ENCODE measurements at places on chromosomes 7 and 10. TPM values are rescaled to one million over a fixed set of nuclear protein-coding genes. Genes with fewer than 3 reads are reported as not detected.

The ANAPC16 gene
- total RNA-seq, result 122 TPM

The SPDYE6 gene
- total RNA-seq, result not detected

DNA sequence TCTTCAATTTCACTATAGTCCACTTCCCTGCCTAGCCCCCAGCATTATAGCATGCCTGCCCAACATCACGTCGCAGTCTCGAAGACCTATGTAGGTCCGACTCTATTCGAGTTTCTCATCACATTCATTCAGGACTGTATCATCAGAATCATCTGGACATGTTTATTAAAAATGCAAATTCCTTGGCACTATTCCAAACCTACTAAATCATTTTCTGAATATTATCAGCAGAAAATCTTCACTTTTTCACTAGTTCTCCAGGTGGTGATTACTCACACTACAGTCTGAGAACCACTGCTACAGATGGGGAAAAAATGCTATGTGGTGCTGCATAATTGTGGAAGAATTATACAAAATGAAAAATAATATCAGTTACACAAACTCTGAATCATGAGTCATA, 29.3 kb upstream of the ETV1 start:
- DNase-seq, result no peak

The GATA3 gene
- 47.4 TPM for total RNA-seq

The CCDC186 gene
- total RNA-seq, result 12.6 TPM

The FAM221A gene
- total RNA-seq, result 10.7 TPM

The AMZ1 gene
- 0.83 TPM for total RNA-seq

The GPR85 gene
- not detected for total RNA-seq

The SLC16A9 gene
- 0.40 TPM for total RNA-seq

DNA sequence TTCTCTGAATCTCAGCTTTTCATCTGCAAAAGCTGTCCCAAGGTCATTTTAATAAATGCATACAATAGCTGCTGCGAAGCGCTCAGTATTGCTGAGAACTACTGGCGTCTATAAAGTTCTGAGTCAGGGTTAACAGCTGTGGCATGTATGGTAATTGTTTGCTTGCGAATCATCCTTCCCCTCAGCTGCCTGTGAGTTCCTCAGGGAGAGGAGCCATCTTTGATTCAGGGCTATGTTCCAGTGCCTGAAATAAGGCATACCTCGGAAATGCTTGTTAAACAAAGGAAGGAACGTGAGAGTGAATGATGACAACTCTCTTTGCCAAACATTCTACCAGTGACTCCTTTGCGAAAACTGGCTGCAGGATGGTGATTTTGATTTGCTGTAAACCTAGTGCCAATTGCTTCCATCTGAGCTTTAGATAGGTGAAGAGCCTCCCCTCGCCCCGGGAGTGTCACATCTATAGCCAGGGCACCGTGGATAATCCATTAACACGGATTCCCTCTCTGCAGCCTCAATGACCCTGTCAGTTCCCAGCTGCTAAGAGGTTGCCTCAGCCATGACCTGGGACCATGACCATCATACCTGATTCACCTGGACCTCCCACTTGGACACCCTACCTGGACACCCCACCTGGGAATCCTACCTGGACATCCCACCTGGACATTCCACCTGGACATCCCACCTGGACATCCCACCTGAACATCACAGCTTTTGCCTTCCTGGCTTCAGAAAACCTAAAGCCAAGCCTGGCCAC, 39.6 kb downstream of the GPRIN2 start:
- peak; percentile 4 for DNase-seq

GRCh38 chr7:41028580-41028979, 674.3 kb downstream of the INHBA start:
- DNase-seq, result no peak

The CHCHD2 gene
- total RNA-seq, result 766 TPM

DNA sequence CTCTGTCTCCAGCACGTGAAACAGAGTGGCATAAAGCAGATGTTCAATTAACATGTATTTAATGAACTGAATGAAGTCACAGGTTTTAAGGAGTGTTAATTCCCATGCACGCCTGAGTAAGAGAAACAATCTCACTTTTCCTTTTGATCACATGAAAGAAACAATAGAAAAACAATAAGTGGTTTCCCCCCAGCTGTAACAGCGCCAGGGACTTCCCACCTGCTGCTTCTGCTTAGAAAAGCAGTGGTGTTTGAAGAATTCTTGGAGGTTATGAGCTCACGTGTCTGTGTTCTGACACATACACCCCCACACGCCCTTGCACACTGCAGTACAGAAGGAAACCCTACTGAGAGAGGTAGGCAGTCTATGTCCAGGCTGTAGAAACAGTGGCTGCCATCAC, 51.3 kb upstream of the FRMD4A start:
- peak; percentile 68 for DNase-seq

All from activated CD4-positive, alpha-beta memory T cell treated with anti-CD3 and anti-CD28 coated beads for 36 hours (primary cell).